ENCODE measurements at places on chromosomes 6 and 20.

DNA sequence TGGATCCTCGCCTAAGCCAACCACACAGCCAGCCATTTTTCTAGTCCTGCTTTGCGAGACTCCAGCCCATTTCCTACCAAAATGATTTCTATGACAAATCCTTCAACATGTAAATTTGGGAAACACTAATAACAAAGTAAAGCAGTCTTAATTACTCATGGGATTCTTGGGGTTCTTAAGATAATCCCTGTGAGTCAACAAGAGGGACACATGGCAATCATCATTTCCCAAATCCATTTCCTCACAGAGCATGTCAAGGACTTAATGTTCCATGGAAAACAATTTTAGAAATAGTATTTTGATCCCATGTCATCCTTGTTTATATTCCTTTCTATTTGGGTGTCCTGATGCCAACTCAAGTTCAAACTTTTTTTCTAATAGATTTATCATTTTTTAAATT lies 322.7 kb upstream of the NOX3 start:
- no peak for DNase-seq

DNA sequence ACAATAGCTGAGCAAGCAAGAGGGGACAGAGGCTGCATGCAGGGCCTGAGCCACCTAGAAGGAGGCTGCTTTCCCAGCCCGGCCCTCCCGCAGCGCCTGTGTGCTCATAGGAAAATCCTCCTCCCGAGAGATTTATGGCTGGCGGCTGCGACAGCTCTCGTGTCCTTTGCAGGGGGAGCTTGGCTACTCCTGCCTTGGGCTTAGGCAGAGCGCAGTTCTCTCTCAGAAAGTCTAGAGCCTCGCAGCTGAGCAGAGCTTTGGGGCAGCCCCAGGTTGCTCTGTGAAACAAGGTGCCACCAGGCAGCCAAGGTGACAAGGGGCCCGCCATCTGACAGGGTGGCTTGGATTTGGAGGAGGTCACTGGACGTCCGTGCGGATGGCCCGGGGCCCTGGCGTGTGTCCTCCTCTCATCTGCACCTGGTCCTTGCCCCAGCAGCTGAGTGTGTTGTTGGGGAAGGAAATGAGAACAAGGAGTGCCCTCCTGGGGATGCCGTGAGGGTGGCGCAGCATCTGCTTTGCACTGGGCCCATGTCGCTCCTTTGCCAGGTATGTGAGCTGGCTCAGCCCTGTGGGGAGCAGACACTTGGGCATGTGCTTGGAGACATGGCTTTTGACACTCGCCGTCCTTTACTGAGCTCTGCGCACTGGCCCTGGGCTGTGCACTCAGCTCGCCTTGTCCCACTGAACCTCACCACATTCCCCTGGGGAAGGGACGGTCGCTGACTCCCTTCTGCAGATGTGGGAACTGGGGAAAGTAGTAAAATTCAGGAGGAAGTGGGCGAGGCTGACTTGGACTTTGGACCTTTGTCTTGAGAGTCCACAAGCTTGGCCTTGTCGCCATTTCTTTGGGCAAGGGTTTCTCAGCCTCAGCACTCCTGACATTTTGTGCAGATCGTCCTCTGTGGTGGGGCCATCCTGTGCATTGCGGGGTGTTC lies 41.9 kb downstream of the EDN3 start:
- no peak for DNase-seq

- no peak for DNase-seq
Observed at GRCh38 chr20:58596750-58597248, 54.3 kb upstream of the STX16 start.

- no peak for DNase-seq
Observed at GRCh38 chr6:130148181-130148580, 74.6 kb downstream of the SAMD3 start.

DNA sequence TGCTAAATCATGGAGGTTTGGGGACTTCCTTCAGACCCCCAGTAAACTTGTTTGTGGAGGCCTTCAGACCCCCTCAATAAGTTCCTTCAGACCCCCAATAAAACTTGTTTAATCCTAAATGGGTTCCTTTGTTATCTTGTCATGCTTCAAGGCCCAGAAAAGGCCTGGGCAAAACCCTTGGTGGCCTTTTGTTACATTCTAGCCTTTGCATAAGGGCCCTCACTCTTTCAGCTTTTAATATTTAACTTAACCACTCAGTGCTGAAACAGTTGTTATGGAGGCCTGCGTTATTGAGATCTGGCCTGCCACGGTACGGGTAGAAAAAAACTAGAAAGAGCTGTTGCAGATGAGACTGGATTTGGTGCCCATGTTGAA lies 4.3 kb upstream of the DYNLRB1 start:
- DNase-seq = no peak

- no peak for DNase-seq
Observed at GRCh38 chr6:126550323-126550722, 210.4 kb downstream of the CENPW start.

DNA sequence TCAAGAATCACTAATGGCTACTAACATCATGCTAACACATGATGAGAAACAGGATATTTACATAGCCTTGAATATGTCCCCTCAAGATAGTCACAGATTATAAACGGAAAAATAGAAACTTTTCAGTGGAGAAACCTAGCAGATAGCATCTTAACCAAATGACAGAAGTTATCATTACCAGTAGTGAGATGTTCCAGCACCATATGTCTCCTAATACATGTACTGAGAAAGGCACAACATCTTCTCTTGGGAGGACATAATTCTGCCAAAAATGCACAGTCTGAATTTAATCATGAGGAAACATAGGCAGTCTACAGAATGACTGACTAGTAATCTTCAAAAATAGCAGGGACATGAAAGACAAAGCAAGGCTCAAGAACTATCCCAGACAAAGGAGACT lies 19.9 kb upstream of the PRIM2 start:
- no peak for DNase-seq

DNA sequence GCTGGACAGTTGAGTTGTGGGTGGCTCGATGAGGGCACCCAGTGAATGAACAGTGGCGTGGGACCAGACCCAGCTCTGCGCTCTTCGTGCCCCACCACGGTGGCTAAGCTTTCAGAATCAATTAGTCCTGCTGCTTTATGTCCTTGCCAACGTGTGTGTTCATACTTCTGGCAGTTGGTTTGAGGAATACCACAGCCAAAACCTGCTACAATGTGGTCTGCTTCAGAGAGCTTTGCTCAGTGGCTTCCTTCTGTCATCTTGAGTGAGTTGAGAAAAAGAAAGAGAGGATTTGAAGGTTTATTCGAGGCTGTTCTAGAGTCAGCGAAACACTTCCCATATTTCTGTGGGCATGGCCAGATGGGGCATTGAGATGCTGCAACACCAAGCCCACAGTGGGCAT lies 39.5 kb upstream of the SLC22A2 start:
- no peak for DNase-seq

- DNase-seq = no peak
Observed at GRCh38 chr6:143408151-143408786, 42.2 kb downstream of the ADAT2 start.

DNA sequence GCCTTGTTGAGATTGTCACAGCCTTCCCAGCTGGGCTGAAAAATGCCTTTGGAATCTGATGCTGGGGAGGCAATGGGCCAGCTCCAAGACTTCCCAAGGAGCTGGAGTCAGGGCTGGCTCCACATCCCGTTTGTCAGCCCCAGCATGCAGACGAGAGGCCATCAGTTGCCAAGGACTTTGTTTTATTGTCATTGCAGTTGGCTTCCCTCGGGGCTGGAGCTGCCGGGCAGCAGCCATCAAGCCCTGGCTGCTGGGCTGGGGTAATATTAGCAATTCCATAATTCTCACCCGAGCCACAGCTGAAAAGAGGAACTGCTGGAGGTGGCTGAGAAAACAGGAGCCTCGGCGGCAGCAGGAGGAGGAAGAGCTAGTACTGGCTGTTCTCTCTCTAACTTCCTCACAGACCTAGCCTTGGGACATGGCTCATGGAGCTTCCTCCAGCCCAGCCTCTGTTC lies 182.5 kb downstream of the CDC5L start:
- DNase-seq = no peak

DNA sequence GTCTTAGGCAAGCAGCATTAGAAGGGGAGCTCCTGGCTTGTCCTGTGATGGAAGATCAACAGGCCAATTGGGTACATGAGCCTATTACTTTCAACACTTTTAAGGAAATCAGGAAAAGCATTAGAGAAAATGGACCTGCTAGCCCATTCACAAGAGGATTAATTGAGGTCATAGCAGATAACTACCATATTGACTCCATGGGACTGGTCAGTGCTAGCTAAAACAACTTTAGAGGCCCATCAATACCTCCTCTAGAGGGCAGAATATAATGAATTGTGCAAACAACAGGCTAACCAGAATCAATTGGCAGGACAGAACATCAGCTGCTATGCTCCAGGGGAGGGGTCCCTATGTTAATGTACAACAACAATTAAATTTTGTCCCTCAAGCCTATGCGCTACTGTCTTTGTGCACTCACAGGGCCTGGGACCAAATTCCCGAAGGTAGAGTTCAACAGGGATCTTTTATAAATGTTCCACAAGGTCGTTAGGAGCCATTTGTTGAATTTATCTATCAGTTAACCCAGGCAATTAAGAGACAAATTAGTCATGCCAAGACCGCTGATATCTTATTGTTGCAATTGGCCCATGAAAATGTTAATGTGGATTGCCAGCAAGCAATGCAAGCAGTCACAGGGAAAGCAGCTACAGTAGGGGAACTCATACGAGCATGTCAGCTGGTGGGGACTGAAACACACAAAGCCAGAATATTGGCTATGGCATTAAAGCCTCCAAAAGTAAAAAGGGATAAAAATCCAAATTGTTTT lies 106.6 kb upstream of the BTN3A2 start:
- DNase-seq = no peak

GRCh38 chr6:95576218-95576997 lies 927 bp upstream of the MANEA start:
- DNase-seq = no peak
